WTC11 (cell line): ENCODE measurements at places on chromosomes 5 and 9. TPM values are rescaled to one million over a fixed set of nuclear protein-coding genes. Genes with fewer than 3 reads are reported as not detected.
A peak's percentile ranks its signal among the peaks of the same experiment; 100 is the strongest.

GRCh38 chr5:151770383-151771258, 1.1 kb upstream of the G3BP1 start:
- H3K4me3 ChIP-seq: no peak overlapping the region
- peak; percentile 79 for DNase-seq
- H3K27ac ChIP-seq: peak overlapping the region; percentile 95
- H3K27me3 ChIP-seq: no peaks in the 10 kb centered on the region
- peaks cover 30% of the 10 kb centered on the region for H3K4me1 ChIP-seq

- peak overlapping the region; percentile 71 for H3K27ac ChIP-seq
- no peaks in the 10 kb centered on the region; the same call in 1 of the 2 replicates for H3K27me3 ChIP-seq
- DNase-seq: no peak
- peaks cover 40% of the 10 kb centered on the region for H3K4me1 ChIP-seq
- no peak overlapping the region for H3K4me3 ChIP-seq
Observed at GRCh38 chr9:30851600-30851999, 1532.8 kb upstream of the ACO1 start.

GRCh38 chr5:76490960-76491359, 87.9 kb downstream of the IQGAP2 start:
- H3K36me3 ChIP-seq: no peaks in the 10 kb centered on the region
- H3K4me1 ChIP-seq: peaks cover 82% of the 10 kb centered on the region
- no peaks in the 10 kb centered on the region for H3K27me3 ChIP-seq
- DNase-seq: no peak
- peak overlapping the region; percentile 88 for H3K27ac ChIP-seq
- H3K4me3 ChIP-seq: no peak overlapping the region

GRCh38 chr9:75903785-75904360, 13.4 kb downstream of the PCSK5 start:
- no peak overlapping the region for H3K27ac ChIP-seq
- H3K36me3 ChIP-seq: peaks cover 14% of the 10 kb centered on the region
- peaks cover 17% of the 10 kb centered on the region for H3K4me1 ChIP-seq
- no peaks in the 10 kb centered on the region for H3K27me3 ChIP-seq
- DNase-seq: no peak
- H3K4me3 ChIP-seq: no peak overlapping the region

FLT4 gene
- 11.0 to 12.7 TPM (median 12.4 TPM) in 3 replicates for total RNA-seq
